A172 (cell line): ENCODE measurements at places on chromosomes 6 and 20. TPM values are rescaled to one million over a fixed set of nuclear protein-coding genes. Genes with fewer than 3 reads are reported as not detected.

Gene CST5
- not detected in 2 replicates for total RNA-seq

Gene FAM184A
- 3.1 and 4.6 TPM in 2 replicates for total RNA-seq

Gene CGA
- total RNA-seq: not detected in 2 replicates

Gene CEP43
- 31.3 and 32.6 TPM in 2 replicates for total RNA-seq

Gene FLRT3
- 4.0 and 8.9 TPM in 2 replicates for total RNA-seq

Gene HLA-B
- total RNA-seq: 284 and 365 TPM in 2 replicates

Gene HCRTR2
- not detected in 2 replicates for total RNA-seq

Gene PAK1IP1
- total RNA-seq: 34.7 and 45.3 TPM in 2 replicates

Gene EYA2
- 0.47 TPM in 1 of 2 replicates, not detected in the other for total RNA-seq

Gene DNMT3B
- 4.5 and 6.2 TPM in 2 replicates for total RNA-seq

Gene DEFB128
- not detected in 2 replicates for total RNA-seq

Gene PHACTR3
- not detected in 2 replicates for total RNA-seq

Gene MAS1
- not detected in 2 replicates for total RNA-seq

Gene MYCT1
- 1.5 and 2.9 TPM in 2 replicates for total RNA-seq

Gene ASIP
- not detected in 2 replicates for total RNA-seq

Gene GABBR1
- 1.3 and 4.4 TPM in 2 replicates for total RNA-seq

Gene INSM1
- total RNA-seq: not detected in 2 replicates

Gene FIG4
- total RNA-seq: 18.5 and 22.4 TPM in 2 replicates

Gene CLIC5
- not detected in 2 replicates for total RNA-seq

Gene GCM1
- total RNA-seq: not detected in 2 replicates

Gene CFAP61
- total RNA-seq: 0.16 and 0.22 TPM in 2 replicates

Gene HLA-DOA
- total RNA-seq: not detected in 2 replicates

Gene DEF6
- total RNA-seq: not detected in 2 replicates

Gene FAM229B
- total RNA-seq: 6.3 and 11.3 TPM in 2 replicates

Gene FILIP1
- 0.05 and 0.29 TPM in 2 replicates for total RNA-seq

Gene LY6G6D
- not detected in 2 replicates for total RNA-seq

Gene MMUT
- 9.0 and 10.1 TPM in 2 replicates for total RNA-seq

Gene PTCRA
- not detected in 2 replicates for total RNA-seq

Gene HIVEP2
- 3.4 and 5.6 TPM in 2 replicates for total RNA-seq

Gene PGBD1
- total RNA-seq: 9.1 and 12.0 TPM in 2 replicates

Gene LSM14B
- 45.6 and 55.0 TPM in 2 replicates for total RNA-seq

Gene PNPLA1
- not detected in 2 replicates for total RNA-seq

Gene CST3
- total RNA-seq: 209 and 225 TPM in 2 replicates
